ENCODE measurements at places on chromosomes 3 and 15.
A peak's percentile ranks its signal among the peaks of the same experiment; 100 is the strongest.

GRCh38 chr3:169508426-169508825 lies 155.1 kb downstream of the MECOM start:
- no peak for DNase-seq

DNA sequence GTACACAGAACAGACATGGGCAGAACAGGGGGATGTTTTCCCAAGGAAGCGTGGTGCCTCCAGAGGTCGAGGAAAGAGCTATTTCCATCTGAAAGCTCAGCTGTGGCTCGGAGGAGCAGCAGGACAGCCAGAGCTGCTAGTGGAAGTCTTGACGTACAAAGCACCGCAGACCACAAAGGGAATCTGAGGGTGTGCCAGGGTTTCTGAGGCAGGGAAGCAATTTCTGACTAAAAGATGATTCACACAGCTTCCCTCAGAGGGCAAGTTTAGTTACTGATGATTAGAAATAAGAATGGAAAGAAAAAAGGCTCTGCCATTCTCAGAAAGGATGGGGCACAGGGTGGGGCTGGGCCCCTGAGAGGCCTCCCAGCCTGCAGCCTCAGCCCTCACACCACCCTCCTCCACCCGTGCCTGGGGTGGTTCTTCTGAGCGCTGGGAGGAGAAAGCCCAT lies 45.8 kb upstream of the SEC13 start:
- no peak for DNase-seq

DNA sequence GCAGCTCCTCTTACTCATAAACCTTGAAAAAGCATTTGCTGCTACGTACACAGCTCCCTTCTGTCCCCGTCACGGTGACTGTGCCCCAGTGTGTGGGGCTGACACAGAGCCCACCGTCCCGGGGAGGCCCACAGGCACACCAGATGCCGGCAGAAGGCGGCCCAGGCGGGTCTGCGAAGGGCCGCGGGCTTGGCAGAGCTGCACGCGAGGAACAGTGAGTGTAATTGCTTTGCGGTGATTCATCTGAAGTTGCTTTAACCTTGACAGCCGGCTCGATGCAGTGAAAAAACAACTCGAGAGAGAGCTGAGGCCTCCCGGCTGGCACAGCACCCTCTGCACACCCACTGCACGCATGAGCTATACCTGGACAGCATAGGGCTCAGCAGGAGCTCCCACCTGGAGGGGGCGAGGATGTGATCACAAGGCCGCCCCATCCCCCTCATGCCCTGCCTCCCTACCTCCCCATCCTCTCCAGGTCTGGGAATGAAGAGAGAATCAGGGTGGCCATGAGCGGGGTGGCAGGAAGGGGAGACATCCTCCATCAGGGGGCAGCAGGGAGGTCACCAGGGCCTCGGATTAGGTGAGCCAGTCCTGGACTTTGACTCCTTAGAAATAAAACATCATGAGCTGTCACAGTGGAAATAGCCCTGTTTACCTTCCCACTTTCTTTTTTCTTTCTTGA lies 172.7 kb downstream of the MEGF11 start:
- no peak for DNase-seq

DNA sequence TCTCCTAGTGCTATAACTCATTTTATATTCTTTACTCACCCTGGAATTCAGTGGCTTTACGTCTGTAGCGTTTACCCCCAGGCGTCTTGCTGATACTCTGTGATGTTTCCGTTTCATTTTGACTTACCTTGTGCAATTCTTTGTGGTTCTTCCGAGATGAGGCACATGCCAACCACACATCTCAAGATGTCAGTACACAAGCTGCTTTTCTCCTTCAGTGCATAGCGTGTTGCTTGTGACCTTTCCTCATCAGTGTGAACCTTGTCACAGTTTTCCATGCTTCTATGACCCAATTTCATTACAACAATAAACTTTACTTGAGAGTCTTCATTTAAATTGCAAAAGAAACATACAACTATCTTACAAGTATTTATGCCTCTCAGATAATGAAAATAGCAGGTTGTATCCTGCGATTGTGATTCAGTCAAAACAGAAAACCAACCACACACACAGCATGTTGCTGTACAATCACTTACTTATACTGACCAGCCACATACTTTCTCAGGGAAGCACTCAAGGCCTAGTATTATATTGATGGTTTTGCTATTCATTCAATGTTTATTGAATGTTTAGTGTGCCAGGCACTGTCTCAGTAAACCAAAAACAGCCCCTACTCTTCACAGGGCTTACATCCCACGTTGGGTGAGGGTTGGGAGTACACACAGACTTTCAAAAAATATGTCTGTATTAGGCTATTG lies 4.6 kb upstream of the TBL1XR1 start:
- DNase-seq, result peak; percentile 33

DNA sequence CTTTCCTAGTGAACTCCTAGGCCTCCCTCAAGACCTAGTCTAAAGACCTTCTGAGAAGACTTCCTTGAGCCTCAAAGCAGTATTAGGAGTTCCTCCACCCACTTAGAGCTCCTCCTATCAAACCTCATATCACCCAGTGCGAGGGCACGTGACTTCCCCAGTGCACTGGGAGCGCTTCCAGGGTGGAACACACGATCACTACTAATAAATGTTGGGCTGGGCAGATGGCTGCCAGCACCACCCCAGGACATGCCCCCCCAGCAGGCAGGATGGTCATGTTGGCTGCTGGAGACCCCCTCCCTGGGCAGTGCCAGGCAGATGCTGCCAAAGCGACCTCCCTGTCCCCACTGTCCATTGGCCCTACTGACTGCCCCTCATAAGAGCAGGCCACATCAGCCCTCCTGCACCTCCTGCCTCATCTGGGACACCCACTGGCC lies 8.5 kb upstream of the PLXND1 start:
- no peak for DNase-seq

DNA sequence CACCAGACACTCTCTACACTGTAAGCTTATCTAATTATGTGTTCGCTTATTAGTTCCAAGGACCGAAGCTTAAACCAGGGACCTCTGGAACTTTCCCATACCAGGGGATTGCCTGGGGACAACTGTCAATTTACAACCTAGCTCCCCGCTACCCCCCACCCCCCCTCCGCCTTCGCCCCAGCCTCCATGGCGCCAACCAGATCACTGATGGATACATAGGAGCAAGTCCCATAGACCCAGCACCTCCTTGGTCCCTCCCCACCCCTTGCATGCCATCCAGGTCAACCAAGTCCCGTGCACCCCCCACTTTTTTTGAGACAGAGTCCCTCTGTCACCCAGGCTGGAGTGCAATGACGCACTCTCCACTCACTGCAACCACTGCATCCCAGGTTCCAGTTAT lies 930 bp upstream of the PDCD7 start:
- no peak for DNase-seq

DNA sequence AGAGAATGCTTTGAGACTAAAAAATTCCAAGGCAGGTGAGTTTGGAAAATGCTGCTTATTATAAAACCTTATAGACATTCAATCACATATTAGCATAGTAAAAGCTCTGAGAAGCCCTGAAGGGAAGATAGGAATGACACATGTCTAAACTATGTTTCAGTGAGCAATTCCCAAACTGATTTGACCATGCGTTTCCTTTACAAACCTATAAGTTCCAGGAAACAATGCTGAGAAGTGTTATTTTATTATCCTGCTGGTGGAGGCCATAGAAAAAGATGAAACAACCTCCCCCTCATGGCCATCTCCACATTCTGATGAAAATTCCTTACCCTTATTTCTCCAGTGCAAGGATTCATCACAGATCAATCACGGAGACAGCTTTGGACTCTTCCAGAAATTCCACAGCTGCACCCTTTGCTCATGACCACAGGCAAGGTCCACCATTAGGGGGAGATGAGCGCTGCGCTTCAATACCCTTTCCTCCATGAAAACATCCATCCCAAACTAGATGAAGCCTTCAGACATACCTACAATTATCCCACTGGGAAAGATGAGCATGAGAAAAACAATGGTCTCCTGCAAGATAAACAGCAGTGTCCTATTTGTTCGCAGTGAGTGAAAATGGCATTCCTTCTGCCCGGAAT lies 372.1 kb downstream of the MAGI1 start:
- no peak for DNase-seq

DNA sequence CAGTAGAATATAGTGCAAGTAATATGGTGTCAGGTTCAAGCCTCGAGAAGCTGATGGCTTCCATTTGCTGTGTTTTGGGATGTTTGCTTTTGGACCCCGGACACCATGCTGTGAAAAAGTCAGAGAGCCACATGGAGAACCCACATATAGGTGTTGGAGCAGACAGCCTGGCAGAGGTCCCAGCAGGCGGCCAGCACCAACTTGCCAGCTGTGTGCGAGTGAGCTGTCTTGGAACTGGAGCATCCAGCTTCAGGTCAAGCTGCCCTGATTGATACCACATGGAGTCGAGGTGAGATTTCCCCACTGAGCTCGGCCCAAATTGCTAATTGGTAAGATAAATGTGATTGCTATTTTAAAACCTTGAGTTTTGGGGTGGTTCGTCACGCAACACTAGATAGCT lies 185.7 kb upstream of the TBL1XR1 start:
- no peak for DNase-seq

- no peak for DNase-seq
Observed at GRCh38 chr3:71103430-71103921, 480.1 kb downstream of the FOXP1 start.

DNA sequence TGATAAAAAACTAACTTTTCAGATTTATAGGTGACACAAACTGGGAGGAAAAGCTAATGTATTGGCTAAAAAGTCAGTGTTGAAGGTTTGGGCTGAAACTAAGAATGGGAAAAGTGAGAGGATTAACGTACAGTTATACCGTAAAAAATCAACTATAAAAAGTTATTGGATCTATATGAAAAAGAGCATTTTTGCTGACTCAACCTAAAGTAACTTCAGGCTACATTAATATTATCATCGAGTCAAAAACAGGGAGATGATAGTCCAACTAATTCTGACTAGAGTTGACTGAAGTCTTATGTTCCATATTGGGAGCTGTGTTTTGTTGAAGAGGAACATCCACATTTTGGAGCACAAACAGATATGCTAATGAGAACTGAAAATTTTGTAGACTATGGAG lies 19.9 kb downstream of the ZNF654 start:
- DNase-seq, result no peak

Data from effector CD4-positive, alpha-beta T cell (primary cell).